ENCODE measurements at places on chromosomes 13 and 19.

- peak; percentile 54 for DNase-seq
These were observed 740 bp downstream of the WDFY2 start for GRCh38 chr13:51584731-51585672.

- peak; percentile 56 for DNase-seq
These were observed 15.5 kb downstream of the GGACT start for GRCh38 chr13:100573121-100573520.

DNA sequence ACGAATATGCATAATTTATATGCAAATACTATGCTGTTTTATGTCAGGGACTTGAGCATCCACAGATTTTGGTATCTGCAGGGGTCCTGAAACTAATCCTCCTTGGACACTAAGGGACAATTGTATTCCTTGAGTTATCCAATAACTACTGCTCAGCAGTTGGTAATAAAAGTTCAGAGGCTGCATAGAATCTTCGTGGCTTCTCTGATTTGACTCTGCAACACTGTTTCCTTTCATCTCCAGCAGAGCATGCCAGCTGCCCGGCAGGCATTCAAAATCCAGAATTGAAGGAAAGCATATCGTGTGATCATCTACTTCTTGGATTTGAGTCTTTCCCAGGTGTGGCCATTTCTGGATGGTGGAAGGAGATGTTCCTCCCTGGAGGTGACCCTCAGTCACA lies 64.5 kb upstream of the MRI1 start:
- no peak for DNase-seq

GRCh38 chr13:89695343-89696257 lies 1651.9 kb upstream of the MIR17HG start:
- no peak for DNase-seq

GRCh38 chr13:111610081-111610480 lies 289.6 kb downstream of the TEX29 start:
- no peak for DNase-seq

DNA sequence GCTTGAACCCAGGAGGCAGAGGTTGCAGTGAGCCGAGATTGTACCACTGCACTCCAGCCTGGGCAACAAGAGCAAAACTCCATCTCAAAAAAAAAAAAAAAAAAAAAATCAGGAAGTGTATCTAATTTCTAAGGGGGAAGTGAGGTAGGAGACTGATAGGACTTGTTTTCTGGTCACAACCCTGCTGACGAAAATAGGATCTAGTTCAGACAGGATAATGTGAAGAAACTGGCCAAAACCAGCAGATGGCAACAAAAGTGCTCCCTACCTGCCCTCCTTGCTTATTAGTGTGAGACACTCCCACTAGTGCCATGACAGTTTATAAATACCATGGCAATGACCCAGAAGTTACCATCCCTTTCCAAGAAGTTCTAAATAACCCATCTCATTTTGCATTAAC lies 36.0 kb upstream of the KPNA3 start:
- no peak for DNase-seq

DNA sequence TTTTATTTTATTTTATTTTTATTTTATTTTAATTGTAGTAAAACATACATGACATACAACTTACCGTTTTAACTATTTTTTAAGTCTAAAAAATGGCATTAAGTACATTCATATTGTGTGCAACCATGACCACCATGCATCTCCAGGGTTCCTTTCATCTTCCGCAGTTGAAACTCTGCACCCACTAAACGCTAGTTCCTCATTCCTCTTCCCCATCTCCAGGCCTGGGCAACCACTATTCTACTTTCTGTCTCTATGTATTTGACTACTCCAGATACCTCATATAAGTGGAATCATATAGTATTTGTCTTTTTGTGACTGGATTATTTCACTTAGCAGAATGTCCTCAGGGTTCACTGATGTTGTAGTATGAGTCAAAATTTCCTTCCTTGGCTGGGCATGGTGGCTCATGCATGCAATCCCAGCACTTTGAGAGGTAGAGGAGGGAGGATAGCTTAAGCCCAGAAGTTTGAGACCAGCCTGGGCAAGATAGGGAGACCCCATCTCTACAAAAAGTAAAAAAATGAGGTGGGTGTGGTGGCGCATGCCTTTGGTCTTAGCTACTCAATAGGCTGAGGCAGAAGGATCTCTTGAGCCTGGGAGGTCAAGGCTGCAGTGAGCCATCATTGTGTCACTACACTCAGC lies 55.7 kb upstream of the ZNF507 start:
- DNase-seq: no peak

- DNase-seq: no peak
These were observed 1.1 kb downstream of the COMP start for GRCh38 chr19:18789883-18790565.

DNA sequence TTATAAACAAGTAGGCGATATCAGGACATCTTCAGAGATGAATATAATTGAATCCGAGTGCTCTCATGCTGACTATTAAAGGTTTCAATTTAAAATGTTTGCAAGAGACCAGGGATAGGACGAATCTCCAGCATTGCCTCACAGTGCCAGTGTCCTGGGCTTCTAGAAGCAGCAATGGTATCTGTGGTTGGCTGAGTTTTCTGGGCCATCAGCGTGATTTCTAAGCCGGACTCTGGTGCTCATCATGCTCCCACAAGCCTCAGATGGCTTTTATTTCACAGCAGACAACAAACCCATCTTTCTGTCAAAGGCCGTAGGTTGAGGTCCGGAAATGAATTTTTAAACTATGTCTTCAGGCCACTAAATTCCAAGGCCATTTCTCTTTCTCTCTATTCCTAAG lies 187.7 kb downstream of the FOXO1 start:
- no peak for DNase-seq

DNA sequence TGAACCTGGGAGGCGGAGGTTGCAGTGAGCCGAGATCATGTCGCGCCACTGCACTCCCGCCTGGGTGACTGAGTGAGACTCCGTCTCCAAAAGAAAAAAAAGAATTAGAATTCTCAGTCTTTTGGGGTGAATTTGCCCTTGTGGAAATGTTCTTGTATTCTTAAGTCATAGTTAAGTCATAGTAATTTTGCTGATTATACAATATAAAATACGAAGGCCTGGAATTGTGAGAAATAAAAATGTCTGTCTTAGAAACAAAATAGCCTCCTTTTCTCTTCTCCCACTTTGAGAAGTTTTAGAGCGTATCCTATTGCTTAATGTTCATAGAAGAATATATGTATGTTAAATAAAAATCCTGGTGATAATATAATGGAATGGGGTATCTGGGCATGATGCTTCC lies 18.1 kb downstream of the SUGT1 start:
- no peak for DNase-seq

GRCh38 chr13:24742294-24742693 lies 21.7 kb upstream of the RNF17 start:
- no peak for DNase-seq

GRCh38 chr13:77714119-77714755 lies 16.8 kb downstream of the SLAIN1 start:
- no peak for DNase-seq

- no peak for DNase-seq
These were observed 72.8 kb upstream of the LRCH1 start for GRCh38 chr13:46480131-46480530.

DNA sequence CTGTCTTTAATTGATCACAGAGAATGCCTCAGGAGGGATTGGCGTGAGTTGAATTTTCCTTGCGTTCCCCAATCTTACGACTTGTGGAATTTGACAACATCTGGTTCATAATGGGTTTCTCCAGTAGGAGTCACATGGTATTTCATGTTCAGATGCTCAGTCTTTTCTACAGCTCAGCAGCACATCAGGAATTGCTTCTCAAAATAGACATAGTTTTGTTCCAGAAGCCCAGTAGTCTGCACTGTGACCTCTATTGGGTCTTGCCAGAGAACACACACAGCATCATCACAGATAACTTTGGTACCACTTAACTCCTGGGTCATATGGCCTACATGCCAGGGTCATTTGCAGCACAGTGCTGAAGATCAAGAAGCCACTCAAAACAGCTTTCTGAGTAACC lies 282.5 kb upstream of the HTR2A start:
- DNase-seq: no peak

DNA sequence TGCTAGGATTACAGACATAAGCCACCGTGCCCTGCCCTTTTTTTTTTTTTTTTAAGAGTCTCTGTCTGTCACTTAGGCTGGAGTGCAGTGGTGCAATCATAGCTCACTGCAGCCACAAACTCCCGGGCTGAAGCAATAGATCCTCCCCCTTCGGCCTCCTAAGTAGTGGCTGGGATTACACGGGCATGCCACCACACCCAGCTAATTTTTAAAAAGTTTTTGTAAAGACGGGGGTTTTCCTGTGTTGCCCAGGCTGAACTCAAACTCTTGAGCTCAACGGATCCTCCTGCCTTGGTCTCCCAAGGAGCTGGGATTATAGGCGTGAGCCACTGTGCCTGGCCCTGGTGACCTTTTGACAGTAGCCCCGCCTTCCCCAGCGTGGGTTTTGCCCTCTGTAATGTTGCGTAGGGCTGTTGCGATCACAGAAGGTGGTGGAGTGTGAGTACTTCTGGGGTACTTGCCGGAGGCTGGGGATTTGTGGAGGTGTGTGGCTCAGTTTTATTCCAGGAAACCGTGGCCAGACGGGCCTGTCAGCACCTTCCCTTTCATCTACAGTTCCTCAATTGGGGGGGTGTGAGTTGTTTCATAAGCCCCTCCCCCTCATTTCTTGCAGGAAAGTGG lies 11.6 kb upstream of the RETN start:
- DNase-seq: no peak
